Kidney (tissue), 22 donors: ENCODE measurements at places on chromosomes 2 and 18. TPM values are rescaled to one million over a fixed set of nuclear protein-coding genes. Genes with fewer than 3 reads are reported as not detected.

The ACOXL gene
- not detected for polyA plus RNA-seq

The PRKAG3 gene
- polyA plus RNA-seq: not detected

The NPC1 gene
- 16.0 TPM for polyA plus RNA-seq

The SERPINB11 gene
- polyA plus RNA-seq: not detected

The TUBA3E gene
- polyA plus RNA-seq: not detected

The MOCOS gene
- 1.1 TPM for polyA plus RNA-seq

The PAX8 gene
- 199 TPM for polyA plus RNA-seq

The IL1R2 gene
- polyA plus RNA-seq: 11.2 TPM

The SP140 gene
- 0.52 TPM for polyA plus RNA-seq

The SLC9A4 gene
- 10.3 TPM for polyA plus RNA-seq

The CD207 gene
- polyA plus RNA-seq: not detected

The LRRC30 gene
- polyA plus RNA-seq: not detected

The HJURP gene
- polyA plus RNA-seq: not detected

DNA sequence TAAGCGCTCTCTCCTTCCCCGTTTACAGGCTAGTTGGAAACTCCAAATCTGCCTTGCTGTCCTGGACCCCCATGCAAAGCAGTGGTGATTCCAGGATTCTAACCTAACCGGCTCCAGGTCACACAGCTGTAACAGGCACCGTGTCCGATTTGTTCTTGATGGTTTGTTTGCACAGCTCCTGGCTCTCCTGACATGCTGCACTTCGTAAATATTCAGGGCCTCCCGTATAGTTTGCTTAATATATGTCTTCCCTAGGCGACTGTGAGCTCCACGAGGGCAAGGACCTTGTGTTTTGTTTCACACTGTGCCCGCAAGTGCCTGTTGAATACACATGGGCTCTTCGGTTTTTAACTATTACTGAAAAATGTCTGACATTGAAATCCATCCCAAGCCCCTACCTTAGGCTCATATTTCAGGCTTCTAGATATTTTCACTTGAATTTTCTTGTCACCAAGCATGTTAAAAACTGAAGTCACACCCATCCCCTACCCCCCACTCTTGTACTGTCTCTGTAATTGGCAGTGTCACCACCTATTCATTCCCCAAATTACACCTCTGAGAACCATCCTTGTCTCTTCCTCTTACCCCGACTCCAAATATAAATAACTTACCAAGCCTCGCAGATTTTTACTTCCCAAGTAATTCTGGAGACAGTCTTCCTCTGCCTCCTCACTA, 1.0 kb upstream of the PUM2 start:
- peak; percentile 50 for DNase-seq

- no peak for DNase-seq
Measured at GRCh38 chr2:177143444-177143843, 69.2 kb upstream of the HNRNPA3 start.

- no peak for DNase-seq
Measured at GRCh38 chr2:235945608-235946140, 222.5 kb downstream of the GBX2 start.

GRCh38 chr2:143231254-143231645, 102.0 kb downstream of the ARHGAP15 start:
- no peak for DNase-seq

DNA sequence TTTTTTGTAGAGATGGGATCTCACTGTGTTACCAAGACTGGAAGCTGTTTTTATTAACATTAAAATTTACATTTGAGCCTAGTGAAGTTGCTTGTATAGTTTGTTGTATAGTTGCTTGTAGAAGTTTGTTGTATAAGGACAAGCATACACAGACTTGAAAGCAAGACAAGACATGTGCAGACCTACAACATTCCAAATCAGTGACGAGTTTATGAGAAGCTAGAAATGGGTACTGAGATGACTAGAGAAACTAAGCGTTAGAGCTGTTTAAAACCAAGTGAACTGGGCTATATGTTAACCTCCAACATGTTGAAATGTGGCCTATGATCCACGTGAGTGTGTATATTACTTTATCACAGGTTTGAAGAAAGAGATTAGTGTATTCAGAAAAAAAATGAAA, 39.1 kb downstream of the ABCB11 start:
- no peak for DNase-seq

GRCh38 chr2:151083856-151084795, 177.5 kb downstream of the RBM43 start:
- DNase-seq: no peak

GRCh38 chr18:1906421-1906820, 664.9 kb downstream of the METTL4 start:
- no peak for DNase-seq

GRCh38 chr2:127032621-127033020, 74.3 kb downstream of the BIN1 start:
- no peak for DNase-seq

DNA sequence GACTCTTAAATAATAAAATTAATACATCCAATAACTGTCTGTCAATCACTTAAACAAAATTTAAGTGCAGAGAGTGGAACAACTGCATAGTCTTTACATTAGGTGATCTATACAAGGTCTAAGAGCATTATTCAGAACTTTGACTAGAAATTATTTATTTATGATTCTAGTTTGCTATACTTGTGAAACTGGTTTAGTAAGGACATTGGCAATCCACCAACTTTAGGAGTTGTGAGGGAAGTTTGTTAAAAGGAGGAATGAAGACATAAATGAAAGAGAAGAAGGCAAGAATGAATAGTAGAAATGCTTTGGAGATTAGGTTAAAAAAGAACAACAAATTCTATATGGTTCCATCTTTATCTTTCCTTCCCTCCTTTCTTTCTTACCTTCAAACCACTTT, 217.5 kb downstream of the GPD2 start:
- no peak for DNase-seq

- no peak for DNase-seq
Measured at GRCh38 chr2:184304006-184304405, 294.3 kb upstream of the ZNF804A start.

GRCh38 chr18:60019463-60019840, 119.7 kb downstream of the PMAIP1 start:
- DNase-seq: no peak

DNA sequence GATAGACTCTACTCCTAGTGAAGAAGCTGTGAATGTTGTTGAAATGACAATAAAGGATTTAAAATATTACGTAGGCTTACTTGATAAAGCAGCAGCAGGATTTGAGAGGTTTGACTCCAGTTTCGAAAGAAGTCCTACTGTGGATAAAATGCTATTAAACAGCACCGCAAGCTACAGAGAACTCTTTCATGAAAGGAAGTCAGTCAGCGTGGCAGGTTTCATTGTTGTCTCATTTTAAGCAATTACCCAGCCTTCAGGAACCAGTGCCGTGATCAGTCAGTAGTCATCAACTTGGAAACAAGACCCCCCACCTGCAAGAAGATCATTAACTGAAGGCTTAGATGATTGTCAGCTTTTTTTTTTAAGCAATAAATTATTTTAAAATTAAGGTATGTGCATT, 14.0 kb downstream of the USP14 start:
- DNase-seq: no peak
